AG10803 (cell line): ENCODE measurements at places on chromosomes 2 and 18.

- no peak for DNase-seq
Observed at GRCh38 chr2:36492216-36492945, 105.6 kb downstream of the FEZ2 start.

DNA sequence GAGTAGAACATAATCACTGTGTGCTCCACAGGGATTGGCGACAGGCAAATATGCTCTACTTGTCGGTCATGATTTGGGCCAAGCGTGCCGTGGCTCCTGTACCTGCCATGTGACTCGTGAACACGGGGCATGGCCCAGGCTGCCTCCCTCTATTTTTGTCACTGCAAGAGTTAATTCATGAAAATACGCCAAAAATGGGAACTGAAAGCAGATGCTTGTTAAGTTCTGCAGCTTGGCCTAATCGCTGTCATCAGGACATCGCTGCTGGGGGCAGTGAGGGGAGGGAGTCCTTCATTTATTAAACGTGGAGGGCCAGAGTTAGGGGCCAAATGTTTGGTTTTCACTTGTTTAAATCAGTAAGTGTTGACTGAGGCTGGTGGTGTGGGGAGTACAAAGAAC is 177.8 kb downstream of the BCL2 start:
- no peak for DNase-seq

GRCh38 chr18:48325115-48325665 is 84.0 kb downstream of the ZBTB7C start:
- DNase-seq, result peak; percentile 48

DNA sequence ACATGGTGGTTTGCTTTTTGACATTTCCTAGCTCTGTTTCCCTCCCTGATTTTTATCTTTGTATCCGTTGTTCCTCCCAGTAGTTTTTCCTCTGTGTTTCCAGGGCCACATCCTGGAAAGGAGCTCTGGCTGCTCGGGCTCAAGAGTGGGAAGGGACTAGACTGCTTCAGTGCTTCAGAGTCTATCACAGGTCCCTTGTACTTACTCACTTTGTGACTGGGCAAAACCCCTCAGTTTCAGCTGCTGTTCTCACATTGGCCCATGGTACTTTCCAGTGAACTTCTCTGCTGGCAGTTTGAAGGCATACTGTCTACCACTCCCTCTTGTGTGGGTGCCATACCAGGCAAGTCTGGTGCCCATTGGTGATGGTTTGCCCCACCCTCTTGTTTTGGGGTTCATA is 7.5 kb upstream of the STAMBP start:
- no peak for DNase-seq

GRCh38 chr18:48079885-48080284 is 149.4 kb upstream of the SMAD2 start:
- DNase-seq, result no peak

GRCh38 chr2:145288650-145289496 is 769.0 kb upstream of the ZEB2 start:
- DNase-seq, result no peak

- DNase-seq, result no peak
Observed at GRCh38 chr18:248053-248452, 19.8 kb downstream of the THOC1 start.

GRCh38 chr2:217820091-217820819 is 182.5 kb downstream of the TNS1 start:
- DNase-seq, result no peak

- peak; percentile 92 for DNase-seq
Observed at GRCh38 chr2:173652311-173652710, 297.6 kb downstream of the CDCA7 start.

DNA sequence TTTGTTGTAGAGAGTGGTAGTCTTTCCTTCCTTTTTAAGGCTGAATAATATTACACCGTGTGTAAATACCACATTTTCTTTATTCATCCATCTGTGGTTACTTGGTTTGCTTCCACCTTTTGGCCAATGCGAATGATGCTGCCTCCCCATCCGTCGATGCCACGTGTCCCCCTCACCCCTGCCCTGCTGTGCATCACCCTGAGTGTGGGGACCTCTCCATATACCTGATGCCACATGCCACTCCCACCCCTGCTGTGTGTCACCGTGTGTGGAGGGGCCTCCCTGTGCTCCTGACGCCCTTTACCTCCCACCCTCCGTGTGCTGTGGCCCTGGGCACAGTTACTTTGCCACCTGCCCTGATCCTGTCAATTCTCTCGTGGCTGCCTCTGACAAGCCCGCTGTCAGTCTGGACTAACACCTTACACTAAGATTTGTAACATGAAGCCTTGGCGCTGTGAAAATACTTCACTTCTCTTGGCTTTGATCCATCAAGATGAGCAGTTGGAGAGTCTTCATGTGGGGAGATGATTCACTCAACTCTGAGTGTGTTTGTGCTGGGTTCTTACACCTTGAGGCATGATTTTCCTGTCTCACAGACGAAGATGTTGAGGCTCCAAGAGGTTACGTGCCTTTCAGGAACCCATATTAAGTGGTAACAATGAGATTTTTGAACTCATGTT is 234.0 kb downstream of the ZNF407 start:
- no peak for DNase-seq

GRCh38 chr2:45040786-45041185 is 31.5 kb upstream of the SIX2 start:
- no peak for DNase-seq

- DNase-seq, result no peak
Observed at GRCh38 chr2:232842689-232843088, 27.4 kb upstream of the SNORC start.

GRCh38 chr2:197555467-197555866 is 39.6 kb downstream of the MOB4 start:
- DNase-seq, result no peak

DNA sequence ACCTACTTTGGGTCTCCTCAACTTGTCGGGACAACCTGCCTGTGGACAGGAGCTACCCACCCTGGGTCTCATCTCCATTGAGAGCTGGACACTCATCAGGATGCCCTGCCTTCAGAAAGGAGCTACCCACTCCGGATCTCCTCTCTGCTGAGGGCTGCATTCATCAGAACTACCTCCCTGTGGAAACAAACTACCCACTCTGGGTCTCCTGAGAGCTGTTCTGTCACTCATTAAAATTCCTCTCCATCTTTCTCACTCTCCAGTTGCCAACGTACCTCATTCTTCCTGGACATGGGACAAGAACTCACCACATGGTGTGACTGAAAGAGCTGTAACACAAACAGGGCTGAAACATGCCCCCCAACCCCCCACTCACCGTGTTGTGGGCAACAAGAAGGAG is 22.5 kb upstream of the UBE2F start:
- no peak for DNase-seq

GRCh38 chr18:79496978-79497637 is 101.4 kb downstream of the NFATC1 start:
- DNase-seq, result peak; percentile 79

GRCh38 chr2:100105678-100106054 is 36.7 kb downstream of the AFF3 start:
- no peak for DNase-seq
